ENCODE measurements at places on chromosomes 11 and 22. TPM values are rescaled to one million over a fixed set of nuclear protein-coding genes. Genes with fewer than 3 reads are reported as not detected.

Gene ADAMTS8
- not detected for total RNA-seq

Gene CARD10
- total RNA-seq: not detected

Gene MS4A3
- 0.31 TPM for total RNA-seq

Gene MYBPC3
- total RNA-seq: 0.21 TPM

Gene CHRM1
- not detected for total RNA-seq

Gene PHLDA2
- 1.7 TPM for total RNA-seq

Gene PARVG
- 87.6 TPM for total RNA-seq

Gene TUBGCP6
- 45.1 TPM for total RNA-seq

Gene OR8G1
- total RNA-seq: under 0.01 TPM

Gene NFAM1
- 14.2 TPM for total RNA-seq

Gene OR5AP2
- not detected for total RNA-seq

Gene BDNF
- under 0.01 TPM for total RNA-seq

Gene TTC36
- not detected for total RNA-seq

Gene FDX1
- 13.7 TPM for total RNA-seq

Gene MRGPRE
- not detected for total RNA-seq

Gene POU2AF3
- not detected for total RNA-seq

Gene EIF3F
- 417 TPM for total RNA-seq

Gene C11orf52
- not detected for total RNA-seq

Gene SERGEF
- total RNA-seq: 61.8 TPM

Gene C2CD2L
- 7.5 TPM for total RNA-seq

Gene OR2D2
- total RNA-seq: 0.10 TPM

Gene XKR3
- not detected for total RNA-seq

Gene KCNJ1
- 0.10 TPM for total RNA-seq

Gene SLC37A2
- 3.5 TPM for total RNA-seq

Gene KCNC1
- total RNA-seq: under 0.01 TPM

Gene MMP10
- total RNA-seq: 0.31 TPM

Gene RIN1
- total RNA-seq: 4.8 TPM

Gene CTR9
- 33.2 TPM for total RNA-seq

Gene HEPACAM
- total RNA-seq: 0.10 TPM

Gene OR6A2
- total RNA-seq: not detected

Gene HBE1
- total RNA-seq: 0.94 TPM

Gene MYRF
- 0.31 TPM for total RNA-seq

Gene WBP2NL
- total RNA-seq: 0.42 TPM

Gene ACRV1
- not detected for total RNA-seq

Gene SYT9
- total RNA-seq: 0.10 TPM

Gene SLC6A5
- total RNA-seq: not detected

Gene INS
- not detected for total RNA-seq

Gene TEX12
- 0.63 TPM for total RNA-seq

Measured in mononuclear cell (primary cell).